ENCODE measurements at places on chromosomes 1 and 21. TPM values are rescaled to one million over a fixed set of nuclear protein-coding genes. Genes with fewer than 3 reads are reported as not detected.

Gene RGS21
- total RNA-seq: not detected

Gene NDC1
- 16.6 TPM for total RNA-seq

Gene GPR161
- total RNA-seq: 17.3 TPM

Gene C4BPA
- total RNA-seq: not detected

Gene HAO2
- total RNA-seq: not detected

Gene TEX38
- not detected for total RNA-seq

Gene USH2A
- total RNA-seq: 0.20 TPM

Gene TTC22
- 1.2 TPM for total RNA-seq

Gene NEK2
- total RNA-seq: 10.2 TPM

Gene EPHX1
- 95.4 TPM for total RNA-seq

Gene CRNN
- not detected for total RNA-seq

Gene SH3BP5L
- total RNA-seq: 16.3 TPM

Gene FCRL6
- not detected for total RNA-seq

Gene PLA2G2A
- total RNA-seq: not detected

Gene PAPPA2
- total RNA-seq: 3.4 TPM

Gene NEGR1
- total RNA-seq: 88.6 TPM

Gene CD34
- 10.5 TPM for total RNA-seq

Gene DCST2
- 0.10 TPM for total RNA-seq

Gene ABCG1
- total RNA-seq: 22.5 TPM

Gene PTGER3
- total RNA-seq: 7.0 TPM

Gene APCS
- total RNA-seq: not detected

Gene NBPF1
- 78.3 TPM for total RNA-seq

Gene HFM1
- 15.1 TPM for total RNA-seq

Gene KIF21B
- 29.9 TPM for total RNA-seq

Gene AHCTF1
- 28.7 TPM for total RNA-seq

Gene TPTE
- total RNA-seq: not detected

Gene SPTA1
- total RNA-seq: 4.7 TPM

Gene ARPC5
- 143 TPM for total RNA-seq

Gene BSND
- total RNA-seq: not detected

Gene SYTL1
- total RNA-seq: 3.6 TPM

All from spinal cord (tissue), 10 donors.